ENCODE measurements at places on chromosomes 1 and 21. TPM values are rescaled to one million over a fixed set of nuclear protein-coding genes. Genes with fewer than 3 reads are reported as not detected.

Gene HSPA6
- 6.5 TPM for total RNA-seq

Gene RPL5
- 1,505 TPM for total RNA-seq

Gene PTCH2
- total RNA-seq: 0.33 TPM

Gene OR2L3
- not detected for total RNA-seq

Gene C1QC
- not detected for total RNA-seq

Gene CDC7
- 7.3 TPM for total RNA-seq

Gene ADPRS
- total RNA-seq: 27.6 TPM
